Subcutaneous preadipocyte (primary cell): ENCODE measurements at places on chromosomes 3 and 15. TPM values are rescaled to one million over a fixed set of nuclear protein-coding genes. Genes with fewer than 3 reads are reported as not detected.

Gene GABRB3
- total RNA-seq, result 0.59 and 2.6 TPM in 2 replicates

Gene BUB1B
- 18.4 and 40.1 TPM in 2 replicates for total RNA-seq

Gene PLA2G4E
- not detected in 2 replicates for total RNA-seq

Gene STRA6
- total RNA-seq, result not detected in 2 replicates

Gene KLHL40
- total RNA-seq, result not detected in 2 replicates
